ENCODE measurements at places on chromosomes 3 and 15. TPM values are rescaled to one million over a fixed set of nuclear protein-coding genes. Genes with fewer than 3 reads are reported as not detected.
A peak's percentile ranks its signal among the peaks of the same experiment; 100 is the strongest.

The USP50 gene
- polyA plus RNA-seq: not detected

DNA sequence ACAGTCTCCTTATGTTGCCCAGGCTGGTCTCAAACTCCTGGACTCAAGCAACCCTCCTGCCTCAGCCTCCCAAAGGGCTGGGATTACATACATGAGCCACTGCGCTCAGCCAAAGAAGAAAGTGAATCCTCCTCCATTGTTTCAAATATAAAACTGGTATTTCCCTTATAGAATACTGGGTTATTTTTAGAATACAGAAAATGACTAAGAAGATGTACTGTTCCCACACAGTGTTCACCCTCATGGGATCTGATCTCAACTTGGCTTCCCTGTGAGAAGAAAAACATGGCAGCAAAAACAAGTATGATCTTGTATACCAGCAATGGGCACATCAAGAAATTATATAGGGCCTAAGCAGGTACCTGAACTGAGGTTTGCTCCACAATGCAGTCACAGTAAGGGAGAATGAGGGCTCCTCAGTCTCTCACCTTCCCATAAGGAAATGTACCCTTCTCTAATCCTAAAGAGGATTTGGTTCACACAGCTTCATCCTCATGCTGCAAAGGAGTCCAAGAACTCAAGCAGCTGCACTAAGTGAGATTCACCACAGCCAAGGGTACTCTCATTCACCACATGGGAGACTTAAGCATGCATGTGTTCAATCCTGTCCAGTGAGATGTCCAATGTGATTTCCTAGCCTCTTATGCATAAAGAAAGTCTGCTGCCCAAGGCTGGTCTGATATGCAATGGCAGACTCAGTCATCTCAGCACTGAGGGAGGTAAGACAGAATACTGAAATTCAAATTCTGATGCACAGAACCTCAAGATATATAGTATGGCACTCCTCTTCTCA lies 25.8 kb downstream of the USP4 start:
- DNase-seq: no peak

GRCh38 chr15:75201616-75202250 lies at the start of gene C15orf39:
Gene C15orf39, plus strand, starts transcription at chr15:75201882. Its CDS starts 4,167 bp downstream, at chr15:75206049.
- DNase-seq: peak; percentile 80

DNA sequence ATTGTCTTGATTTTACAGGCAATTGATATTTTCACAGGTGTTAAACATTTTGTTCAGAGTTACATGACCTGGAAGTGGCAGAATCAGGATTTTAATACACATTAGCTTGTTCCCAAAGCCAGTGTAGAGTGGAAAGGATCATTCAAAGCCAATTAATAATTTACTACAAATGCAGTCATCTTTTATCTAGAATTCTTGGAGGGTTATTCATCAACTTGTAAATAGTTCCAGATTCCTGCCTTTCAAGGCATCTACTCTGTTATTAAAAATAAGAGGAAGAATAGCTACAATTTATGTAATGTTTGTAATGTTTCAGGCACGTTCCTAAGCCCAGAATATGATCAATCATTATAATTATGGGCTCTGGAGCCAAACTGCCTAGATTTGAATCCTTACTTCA lies 358.5 kb downstream of the ZNF385D start:
- no peak for DNase-seq

GRCh38 chr3:177483182-177483967 lies 286.1 kb upstream of the TBL1XR1 start:
- no peak for DNase-seq

Data from lung (tissue), 17 donors.